Activated naive CD4-positive, alpha-beta T cell treated with anti-CD3 and anti-CD28 coated beads, Interleukin-2, amount 50 U/mL, for 72 hours (primary cell): ENCODE measurements at places on chromosomes 4 and X. TPM values are rescaled to one million over a fixed set of nuclear protein-coding genes. Genes with fewer than 3 reads are reported as not detected.

Gene P2RY8
- total RNA-seq = 18.9 TPM

Gene PROM1
- 0.41 TPM for total RNA-seq

Gene ARMCX1
- total RNA-seq = 2.8 TPM

Gene PAGE1
- total RNA-seq = not detected

Gene MORC4
- 8.4 TPM for total RNA-seq

Gene PFKFB1
- total RNA-seq = 0.27 TPM

Gene PPP1R2C
- total RNA-seq = not detected

Gene ASB11
- not detected for total RNA-seq

Gene CT83
- not detected for total RNA-seq

Gene PNMA3
- 0.32 TPM for total RNA-seq

Gene CXCL3
- total RNA-seq = not detected

Gene MAGEH1
- total RNA-seq = 24.3 TPM

Gene ERCC6L
- total RNA-seq = 21.8 TPM

Gene CXXC4
- not detected for total RNA-seq

Gene RASL11B
- total RNA-seq = 0.84 TPM

Gene GPC4
- 0.27 TPM for total RNA-seq

Gene MSANTD1
- 0.48 TPM for total RNA-seq

Gene MAPK10
- total RNA-seq = not detected

Gene SSX3
- total RNA-seq = not detected

Gene NUP62CL
- 8.1 TPM for total RNA-seq

Gene DMRTC1
- 0.21 TPM for total RNA-seq

Gene XAGE1A
- not detected for total RNA-seq

Gene UGT8
- not detected for total RNA-seq

Gene SEPSECS
- 10.9 TPM for total RNA-seq

Gene PRSS12
- 0.30 TPM for total RNA-seq

Gene L1CAM
- total RNA-seq = 1.8 TPM

Gene SORBS2
- total RNA-seq = not detected

Gene MUC7
- not detected for total RNA-seq

Gene CTBP1
- 74.7 TPM for total RNA-seq

Gene SPIN4
- 4.4 TPM for total RNA-seq

Gene SMIM9
- total RNA-seq = not detected

Gene GPR173
- total RNA-seq = 0.11 TPM

Gene IL13RA1
- total RNA-seq = 0.32 TPM

Gene GPR119
- not detected for total RNA-seq

Gene MAP9
- 6.9 TPM for total RNA-seq

Gene TRPC3
- total RNA-seq = 2.0 TPM

Gene FAM9C
- not detected for total RNA-seq

Gene HAND2
- not detected for total RNA-seq

Gene FGF13
- total RNA-seq = not detected

Gene PPEF2
- not detected for total RNA-seq

Gene ZIC3
- total RNA-seq = not detected

Gene RASGEF1B
- 10.8 TPM for total RNA-seq

Gene DUSP9
- total RNA-seq = not detected

Gene AADAT
- total RNA-seq = not detected

Gene GC
- total RNA-seq = not detected

Gene MGARP
- total RNA-seq = 0.31 TPM

Gene TSPAN7
- total RNA-seq = 0.93 TPM
